ENCODE measurements at places on chromosomes 13 and 19.
A peak's percentile ranks its signal among the peaks of the same experiment; 100 is the strongest.

DNA sequence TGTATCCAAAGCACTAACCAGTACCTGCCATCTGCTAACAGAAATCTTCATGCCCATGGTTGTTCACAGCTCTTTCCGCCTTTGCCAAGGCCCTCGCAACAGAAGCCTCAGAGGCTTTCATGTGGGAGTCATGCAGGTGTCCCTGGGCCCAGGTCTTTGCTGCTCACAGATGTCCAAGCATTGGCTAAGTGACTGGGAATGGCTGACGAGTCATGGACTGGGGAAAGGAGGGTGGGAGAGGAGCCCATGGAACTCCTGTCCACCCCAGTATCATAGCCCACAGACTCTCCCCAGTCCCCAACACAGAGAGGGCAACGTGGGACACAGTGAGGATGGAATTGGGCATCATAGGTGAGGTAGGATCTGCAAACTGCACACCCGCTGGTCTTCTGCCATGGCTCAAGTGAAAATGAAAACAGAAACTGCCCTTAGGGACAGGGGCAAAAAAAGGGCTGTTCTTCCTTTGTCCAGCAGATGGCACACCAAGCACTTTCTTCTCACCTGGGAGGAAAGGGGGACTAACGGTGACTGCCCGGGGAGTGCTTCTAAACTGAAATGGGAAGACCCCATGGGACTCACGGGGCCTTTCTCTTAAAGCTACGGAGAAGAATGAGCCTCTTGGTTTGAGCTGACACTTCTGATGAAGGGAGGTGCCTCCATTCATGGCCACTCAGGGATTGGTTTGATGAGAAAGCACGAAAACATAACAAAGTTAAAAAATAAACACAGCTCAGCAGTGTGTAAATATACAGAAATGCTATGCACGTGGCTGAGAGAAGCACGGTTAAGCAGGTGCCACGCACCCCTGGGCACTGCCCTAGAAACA lies 11.1 kb upstream of the DHRS12 start:
- peak; percentile 10 for DNase-seq

GRCh38 chr19:30109565-30109964 lies 167.5 kb downstream of the URI1 start:
- no peak for DNase-seq

GRCh38 chr19:1905110-1905862 lies at the start of the genes ADAT3 and SCAMP4:
Gene ADAT3, plus strand, starts transcription at chr19:1905399. Its CDS starts 6,649 bp downstream, at chr19:1912048.
Gene SCAMP4, plus strand, starts transcription at chr19:1905399. Its CDS starts 9,621 bp downstream, at chr19:1915020.
- DNase-seq, result peak; percentile 98

- DNase-seq, result no peak
Measured at GRCh38 chr19:16702123-16702522, 17.5 kb upstream of the NWD1 start.

GRCh38 chr13:72495681-72496080 lies 231.7 kb downstream of the MZT1 start:
- no peak for DNase-seq

GRCh38 chr13:48201044-48201443 lies 32.0 kb upstream of the ITM2B start:
- DNase-seq, result no peak

DNA sequence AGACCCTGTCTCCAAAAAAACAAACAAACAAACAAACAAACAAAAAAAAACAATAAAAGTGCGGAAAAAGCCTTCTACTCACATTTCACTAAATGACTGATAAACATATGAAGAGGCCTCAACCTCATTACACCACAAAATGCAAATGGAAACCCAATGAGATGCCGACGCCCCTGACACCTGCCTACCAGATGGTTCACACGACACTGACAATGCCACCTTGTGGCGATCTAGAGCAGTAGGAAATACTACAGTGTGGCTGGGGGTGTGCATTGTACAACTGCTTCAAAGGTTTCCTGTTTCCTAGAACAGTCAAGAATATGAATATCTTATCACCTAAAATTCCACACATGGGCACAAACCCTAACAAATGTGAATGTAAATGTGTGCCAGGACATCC lies 14.0 kb downstream of the SCGB2B2 start:
- DNase-seq, result peak; percentile 43

- no peak for DNase-seq
Measured at GRCh38 chr13:109998037-109998436, 211.7 kb upstream of the IRS2 start.

GRCh38 chr19:6238643-6239281 lies 41.0 kb downstream of the MLLT1 start:
- no peak for DNase-seq

DNA sequence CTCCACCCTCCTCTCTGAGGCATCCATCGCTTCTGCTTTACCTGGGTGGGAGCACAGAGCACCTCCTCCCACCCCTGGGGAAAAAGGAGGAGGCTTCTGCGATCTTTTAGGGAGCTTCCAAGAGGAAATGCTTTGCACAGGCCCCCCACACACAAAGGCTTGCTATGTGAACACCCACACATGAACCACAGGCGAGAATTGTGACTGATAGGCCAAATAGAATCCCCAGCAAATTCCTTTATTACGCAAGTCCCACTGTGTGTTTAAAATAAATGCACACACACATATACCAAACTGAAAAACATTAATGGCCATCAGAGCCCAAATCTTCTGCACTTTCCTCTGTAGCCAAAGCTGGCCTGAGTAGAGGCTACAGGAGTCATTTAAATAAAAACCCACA lies 50.6 kb downstream of the HSPH1 start:
- no peak for DNase-seq

DNA sequence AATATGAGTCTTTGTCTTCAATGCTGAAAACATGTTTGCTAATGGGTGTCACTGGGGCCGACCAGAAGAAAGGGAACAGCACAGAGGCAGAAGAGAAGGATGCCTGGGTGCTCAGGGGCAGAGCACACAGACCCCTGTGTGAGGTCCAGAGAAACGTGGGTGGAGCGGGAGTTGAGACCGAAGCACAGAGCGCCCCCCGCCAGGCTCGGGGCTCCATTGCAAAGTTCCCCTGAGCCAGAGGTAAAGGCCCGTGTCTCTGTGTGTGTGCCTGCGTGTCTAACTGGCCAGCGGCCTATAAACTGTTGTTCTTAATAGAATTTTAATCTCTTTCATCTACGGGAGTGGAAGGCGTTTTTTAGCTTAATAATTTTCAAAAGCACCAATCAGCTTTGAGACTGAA lies 343.1 kb downstream of the TEX29 start:
- DNase-seq, result no peak

Data from skin of body (tissue), 3 donors.